ENCODE measurements at places on chromosomes 2 and 18. TPM values are rescaled to one million over a fixed set of nuclear protein-coding genes. Genes with fewer than 3 reads are reported as not detected.

Gene PSMA8
- total RNA-seq, result not detected

Gene SCN1A
- total RNA-seq, result not detected

Gene SNORC
- total RNA-seq, result 0.35 TPM

Gene SIX3
- not detected for total RNA-seq

Gene SEPTIN10
- total RNA-seq, result 105 TPM

Gene KCNG2
- total RNA-seq, result 0.59 TPM

Gene SLC23A3
- total RNA-seq, result not detected

Gene CFAP53
- not detected for total RNA-seq

Gene TCF7L1
- 10.2 TPM for total RNA-seq
